ENCODE measurements at places on chromosomes 12 and 14.
A peak's percentile ranks its signal among the peaks of the same experiment; 100 is the strongest.

DNA sequence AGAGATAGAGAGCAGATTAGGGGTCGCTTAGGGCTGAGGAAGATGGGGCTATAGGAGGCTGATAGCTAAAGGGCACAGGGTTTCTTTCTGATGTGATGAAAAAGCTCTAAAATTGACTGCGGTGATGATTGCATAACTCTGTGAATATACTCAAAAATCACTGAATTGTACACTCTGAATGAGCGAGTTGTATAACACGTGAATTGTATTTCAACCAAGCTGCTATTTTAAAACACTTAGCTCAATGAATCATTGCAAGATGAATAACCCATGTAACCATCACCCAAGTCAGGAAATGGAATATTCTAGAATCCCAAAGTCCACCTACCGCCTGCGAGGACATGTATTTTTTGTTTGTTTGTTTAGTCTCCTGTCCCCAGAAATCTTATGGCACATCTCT, 60.1 kb upstream of the CCND2 start:
- no peak overlapping the region for H3K27ac ChIP-seq
- 0 out of 2 replicates have a peak, but pooled peaks cover 8% of the 10 kb centered on the region for H3K4me1 ChIP-seq
- H3K4me3 ChIP-seq = no peak overlapping the region
- H3K27me3 ChIP-seq = no peaks in the 10 kb centered on the region
- H3K36me3 ChIP-seq = no peaks in the 10 kb centered on the region
- DNase-seq = no peak

- no peaks in the 10 kb centered on the region for H3K36me3 ChIP-seq
- H3K27ac ChIP-seq = no peak overlapping the region
- no peaks in the 10 kb centered on the region for H3K4me1 ChIP-seq
- H3K27me3 ChIP-seq = no peaks in the 10 kb centered on the region
- no peak for DNase-seq
Observed at GRCh38 chr14:76531821-76532318, 155.9 kb downstream of the ESRRB start.

GRCh38 chr14:103279142-103280025, 54.7 kb upstream of the EIF5 start:
- no peak for DNase-seq
- no peaks in the 10 kb centered on the region for H3K4me1 ChIP-seq
- H3K4me3 ChIP-seq = no peak overlapping the region
- no peaks in the 10 kb centered on the region for H3K27me3 ChIP-seq

GRCh38 chr12:47377414-47378221, 297.9 kb upstream of the AMIGO2 start:
- no peaks in the 10 kb centered on the region for H3K36me3 ChIP-seq
- no peak overlapping the region for H3K27ac ChIP-seq
- H3K4me3 ChIP-seq = no peak overlapping the region
- H3K4me1 ChIP-seq = no peaks in the 10 kb centered on the region
- no peaks in the 10 kb centered on the region for H3K27me3 ChIP-seq
- no peak for DNase-seq

DNA sequence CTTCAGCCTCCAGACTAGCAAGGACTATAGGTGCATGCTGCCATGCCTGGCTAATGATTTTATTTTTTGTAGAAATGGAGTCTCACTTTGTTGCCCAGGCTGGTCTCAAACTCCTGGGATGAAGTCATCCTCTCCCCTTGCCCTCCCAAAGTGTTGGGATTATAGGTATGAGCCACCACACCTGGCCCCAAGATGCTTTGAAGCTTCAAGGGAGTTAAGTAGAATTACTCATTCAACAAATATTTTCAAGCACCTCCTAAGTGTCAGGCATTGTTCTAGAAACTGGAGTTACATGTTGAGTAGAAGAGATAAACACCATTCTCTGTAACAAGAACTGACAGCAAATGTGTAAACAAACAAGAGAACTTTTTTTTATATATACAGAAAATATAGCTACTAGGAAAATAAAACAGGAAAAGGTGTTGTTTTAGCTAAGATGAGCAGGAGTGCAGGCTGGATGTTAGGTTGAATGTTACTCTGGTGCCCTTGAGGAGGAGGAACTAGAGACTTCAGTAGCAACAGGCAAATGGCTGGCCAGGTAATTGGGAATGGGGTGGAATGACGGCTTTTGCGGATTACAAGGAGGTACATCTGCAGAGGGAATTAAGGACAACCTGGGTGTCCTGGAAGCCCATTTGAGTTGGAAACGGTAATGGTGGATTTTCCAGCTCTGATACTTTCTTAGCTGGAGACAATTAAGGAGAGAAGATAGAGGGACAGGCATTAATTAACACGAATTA, 32.0 kb upstream of the CFAP54 start:
- DNase-seq = no peak
- 0 out of 2 replicates have a peak, but pooled peaks cover 6% of the 10 kb centered on the region for H3K4me1 ChIP-seq
- H3K4me3 ChIP-seq = no peak overlapping the region
- H3K27me3 ChIP-seq = no peaks in the 10 kb centered on the region

GRCh38 chr12:28874758-28875157, 274.3 kb upstream of the FAR2 start:
- H3K27me3 ChIP-seq = no peaks in the 10 kb centered on the region
- H3K4me1 ChIP-seq = peaks cover 6% of the 10 kb centered on the region
- DNase-seq = no peak

DNA sequence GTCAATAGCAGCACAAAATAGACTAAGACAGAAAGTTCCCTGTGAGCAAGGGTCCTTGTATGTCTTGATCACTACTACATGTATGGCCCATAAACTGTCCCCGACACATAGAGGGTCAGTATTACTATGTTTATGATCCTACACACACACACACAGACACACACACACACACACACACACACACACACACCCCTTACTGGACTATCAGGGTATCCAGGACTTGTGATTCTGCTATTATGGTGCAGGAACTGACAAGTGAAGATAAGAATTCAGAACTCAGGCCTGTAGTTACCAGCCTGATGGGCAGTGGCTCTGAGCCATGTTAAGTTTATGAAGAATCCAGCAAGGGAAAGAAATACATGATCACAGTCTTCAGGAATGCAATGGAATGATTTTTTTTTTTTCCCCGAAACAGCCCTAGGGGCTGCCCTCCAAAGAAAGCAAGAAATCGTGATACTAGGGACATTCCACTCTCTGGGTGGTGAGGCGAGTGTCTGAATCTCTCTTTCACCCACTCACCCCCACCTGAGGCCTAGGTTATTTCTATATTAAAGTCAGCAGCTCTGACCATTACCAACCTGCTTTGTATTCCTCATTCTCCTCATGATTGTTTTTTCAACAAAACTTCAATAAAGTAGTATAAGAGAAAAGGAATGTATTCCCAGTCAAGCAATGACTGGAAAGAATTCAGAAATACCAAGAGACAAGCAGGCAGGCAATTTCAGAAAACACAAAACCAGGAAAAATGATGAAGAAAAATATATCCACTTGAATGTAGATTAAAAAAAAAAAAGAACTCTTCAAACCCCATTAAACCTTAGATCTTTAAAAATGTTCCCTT, 105.8 kb downstream of the AVPR1A start:
- H3K4me3 ChIP-seq = no peak overlapping the region
- no peaks in the 10 kb centered on the region for H3K27me3 ChIP-seq
- H3K27ac ChIP-seq = no peak overlapping the region

DNA sequence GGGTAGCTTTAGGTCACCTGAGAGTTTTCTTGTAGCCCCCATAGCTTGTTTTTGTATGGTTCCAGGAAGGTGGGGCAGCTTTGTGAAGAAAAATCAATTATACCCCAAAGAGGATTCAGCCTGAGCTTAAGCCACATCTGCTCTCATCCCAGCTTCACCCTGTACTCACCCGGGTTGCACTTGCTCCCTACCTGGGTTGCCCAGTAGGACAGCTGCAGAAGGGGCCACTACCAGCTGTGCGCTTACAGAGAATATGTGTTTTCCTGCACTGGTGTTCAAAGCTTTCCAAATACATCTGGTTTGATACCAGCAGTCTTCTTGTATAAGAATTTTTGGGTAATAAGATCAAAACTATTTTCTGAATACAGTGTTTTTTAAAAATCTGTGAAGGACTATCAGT, 3.0 kb upstream of the SLC38A1 start:
- H3K4me3 ChIP-seq = no peak overlapping the region
- DNase-seq = no peak
- no peaks in the 10 kb centered on the region for H3K27me3 ChIP-seq

GRCh38 chr12:14362352-14362751, 3.1 kb upstream of the ATF7IP start:
- DNase-seq = no peak
- H3K4me1 ChIP-seq = peaks cover 6% of the 10 kb centered on the region
- H3K27ac ChIP-seq = peak overlapping the region; percentile 10
- H3K27me3 ChIP-seq = no peaks in the 10 kb centered on the region
- no peaks in the 10 kb centered on the region for H3K36me3 ChIP-seq
- no peak overlapping the region for H3K4me3 ChIP-seq

GRCh38 chr12:94731733-94732360, 81.5 kb upstream of the TMCC3 start:
- no peaks in the 10 kb centered on the region for H3K36me3 ChIP-seq
- H3K27me3 ChIP-seq = no peaks in the 10 kb centered on the region
- no peak for DNase-seq
- H3K27ac ChIP-seq = no peak overlapping the region
- H3K4me1 ChIP-seq = no peaks in the 10 kb centered on the region

DNA sequence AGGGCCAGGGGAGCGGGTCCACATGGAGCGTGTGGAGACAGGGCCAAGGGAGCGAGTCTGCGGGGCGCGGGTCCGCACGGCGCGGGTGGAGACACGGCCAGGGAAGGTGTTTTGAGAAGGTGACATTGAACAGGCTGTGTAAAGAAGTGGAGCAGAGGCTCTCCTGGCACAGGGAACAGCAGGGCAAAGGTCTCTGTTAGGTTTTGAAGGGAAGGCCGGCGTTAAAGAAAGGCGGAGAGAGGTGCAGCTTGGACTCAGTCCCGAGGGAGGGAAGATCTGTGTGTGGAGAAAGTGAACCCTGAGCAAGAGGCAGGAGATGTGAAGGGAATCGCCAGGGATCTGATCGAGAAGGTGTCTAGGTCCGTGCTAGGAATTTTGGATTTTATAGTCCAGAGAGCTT, 1.8 kb downstream of the PXMP2 start:
- no peak overlapping the region for H3K4me3 ChIP-seq
- DNase-seq = no peak
- H3K36me3 ChIP-seq = no peaks in the 10 kb centered on the region
- H3K27me3 ChIP-seq = no peaks in the 10 kb centered on the region
- H3K4me1 ChIP-seq = no peaks in the 10 kb centered on the region
- no peak overlapping the region for H3K27ac ChIP-seq

GRCh38 chr12:62860501-62861411, 74.2 kb downstream of the PPM1H start:
- no peaks in the 10 kb centered on the region for H3K27me3 ChIP-seq
- no peak for DNase-seq
- no peaks in the 10 kb centered on the region for H3K4me1 ChIP-seq
- no peak overlapping the region for H3K27ac ChIP-seq
- no peaks in the 10 kb centered on the region for H3K36me3 ChIP-seq
- H3K4me3 ChIP-seq = no peak overlapping the region

- H3K4me3 ChIP-seq = no peak overlapping the region
- no peak overlapping the region for H3K27ac ChIP-seq
- no peaks in the 10 kb centered on the region for H3K4me1 ChIP-seq
- no peak for DNase-seq
- no peaks in the 10 kb centered on the region for H3K27me3 ChIP-seq
Observed at GRCh38 chr12:132527883-132528264, 37.9 kb downstream of the FBRSL1 start.

GRCh38 chr12:1918884-1919236, 408 bp upstream of the CACNA2D4 start:
- no peak overlapping the region for H3K27ac ChIP-seq
- DNase-seq = no peak
- H3K27me3 ChIP-seq = peaks cover 17% of the 10 kb centered on the region

- no peak for DNase-seq
- no peaks in the 10 kb centered on the region for H3K27me3 ChIP-seq
- H3K4me3 ChIP-seq = no peak overlapping the region
- no peaks in the 10 kb centered on the region for H3K36me3 ChIP-seq
- H3K4me1 ChIP-seq = no peaks in the 10 kb centered on the region
- no peak overlapping the region for H3K27ac ChIP-seq
Observed at GRCh38 chr12:100904270-100904669, 109.7 kb downstream of the ANO4 start.

DNA sequence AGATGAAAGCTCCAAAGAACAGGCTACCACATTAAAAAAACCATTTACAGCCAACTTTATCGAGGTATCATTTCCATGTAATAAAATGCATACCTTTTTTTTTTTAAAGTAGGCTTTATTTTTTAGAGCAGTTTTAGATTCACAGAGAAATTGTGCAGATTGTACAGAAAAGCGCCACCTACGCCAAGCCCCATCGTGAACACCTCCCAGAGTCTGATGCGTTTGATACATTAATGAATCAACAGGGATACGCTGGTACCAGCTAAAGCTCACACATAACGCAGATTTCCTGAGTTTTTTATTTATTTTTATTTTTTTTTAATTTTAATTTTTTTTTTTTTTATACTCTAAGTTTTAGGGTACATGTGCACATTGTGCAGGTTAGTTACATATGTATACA, 129.9 kb downstream of the KIF26A start:
- no peaks in the 10 kb centered on the region for H3K4me1 ChIP-seq
- H3K27ac ChIP-seq = no peak overlapping the region
